ENCODE measurements at places on chromosomes 12 and 14.

GRCh38 chr14:37289688-37290087, 92.0 kb downstream of the MIPOL1 start:
- no peak for DNase-seq

- DNase-seq: no peak
These were observed 58.3 kb downstream of the SLC8A3 start for GRCh38 chr14:70130482-70130881.

DNA sequence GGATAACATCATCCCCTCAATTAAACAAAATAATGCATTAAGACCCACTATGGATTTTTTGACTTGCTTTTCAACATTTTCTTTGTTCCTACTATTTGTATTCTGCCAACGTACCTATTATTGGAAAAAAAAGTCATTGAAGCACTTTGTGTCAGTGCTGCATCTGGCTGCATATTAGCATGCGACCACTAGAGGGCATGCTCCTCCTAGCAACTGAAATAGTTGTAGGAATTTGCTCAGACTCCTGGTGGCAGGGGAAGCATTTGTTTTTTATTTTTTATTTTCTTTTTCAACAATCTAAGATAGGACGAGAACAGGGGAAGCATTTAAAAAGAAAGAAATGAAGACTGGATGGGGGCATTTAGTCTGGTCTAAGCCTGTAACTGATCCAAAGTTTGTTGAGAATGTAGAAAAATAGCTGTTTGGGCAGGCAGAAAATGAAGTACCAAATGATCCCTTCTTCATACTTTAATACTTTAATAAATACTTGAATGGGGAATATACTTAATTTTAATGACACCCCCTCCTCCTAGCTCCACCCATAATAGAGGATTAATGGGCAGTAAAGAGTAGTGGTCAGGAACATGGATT, 14.5 kb upstream of the CLEC4A start:
- peak; percentile 45 for DNase-seq

GRCh38 chr12:62279058-62279457, 18.9 kb downstream of the USP15 start:
- no peak for DNase-seq

GRCh38 chr12:102883204-102883799, 33.7 kb downstream of the PAH start:
- peak; percentile 14 for DNase-seq

DNA sequence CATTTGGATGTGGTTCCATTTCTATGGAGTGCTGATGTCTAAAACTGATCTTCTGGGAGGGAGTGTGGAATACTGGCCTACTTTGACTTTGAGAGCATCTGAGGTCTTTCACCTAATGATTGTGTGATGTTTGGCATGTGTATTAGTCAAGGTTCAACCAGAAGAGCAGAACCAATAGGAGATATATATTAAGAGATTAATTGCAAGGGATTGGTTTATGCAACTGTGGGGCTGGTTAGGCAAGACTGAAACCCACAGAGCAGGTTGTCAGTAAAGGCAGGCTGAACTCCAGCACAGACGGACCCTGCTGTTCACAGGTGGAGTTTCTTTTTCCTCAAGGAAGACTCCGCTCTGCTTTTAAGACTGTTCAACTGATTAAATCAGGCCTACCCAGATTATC, 11.6 kb downstream of the BMAL2 start:
- DNase-seq: no peak

DNA sequence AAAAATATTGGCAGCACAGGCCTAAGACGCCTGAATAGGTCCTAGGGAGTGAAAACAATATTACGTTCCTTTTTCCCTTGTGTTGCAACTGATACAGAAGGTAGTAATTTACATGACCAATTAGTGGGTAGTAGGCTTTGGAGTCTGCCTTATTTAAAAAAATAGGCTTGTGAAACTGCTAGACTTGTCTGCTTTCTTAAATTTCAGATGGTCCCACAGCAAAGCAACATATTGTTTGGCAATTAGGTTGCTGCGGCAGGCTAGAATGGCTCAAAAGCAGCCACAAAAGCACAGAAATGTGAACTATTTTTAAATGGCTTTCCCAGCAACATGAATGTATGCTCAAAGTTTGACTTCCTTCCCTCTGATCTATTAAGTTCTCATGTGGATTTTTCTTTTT, 211.9 kb downstream of the TTC8 start:
- DNase-seq: no peak

GRCh38 chr14:98035396-98035795, 1236.6 kb downstream of the BCL11B start:
- DNase-seq: no peak

DNA sequence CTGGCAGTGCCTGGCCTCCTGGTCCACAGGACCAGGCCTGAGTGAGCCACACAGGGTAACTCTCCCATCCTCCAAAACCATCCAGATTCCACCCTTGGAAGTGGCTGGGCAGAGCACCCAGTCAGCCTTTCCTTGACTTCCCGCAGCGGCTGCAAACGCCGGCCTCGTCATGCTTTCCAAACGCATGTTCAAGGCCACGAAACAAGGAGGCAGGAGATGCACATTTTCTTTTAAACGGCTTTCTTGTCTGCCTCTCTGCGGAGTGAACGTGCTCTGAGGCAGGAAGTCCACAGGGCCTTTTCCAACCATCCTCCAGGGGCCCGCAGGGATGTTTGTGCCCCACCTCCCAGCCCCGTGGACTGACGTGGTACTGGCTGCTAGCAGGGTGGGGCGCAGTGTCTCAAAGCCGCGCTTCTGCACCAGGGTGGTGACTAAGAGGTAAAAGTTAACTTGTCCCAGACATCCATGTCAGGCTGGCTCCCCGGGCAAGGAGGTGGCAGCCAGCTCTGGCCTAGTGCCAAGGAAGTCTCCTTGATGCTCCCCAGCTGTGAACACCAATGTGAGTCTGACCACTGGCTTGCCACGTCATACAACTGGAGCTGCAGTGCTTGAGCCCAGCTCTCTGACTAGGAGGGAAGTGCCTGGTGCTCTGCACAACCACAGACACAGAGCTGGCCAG, 45.0 kb downstream of the KCNA5 start:
- peak; percentile 95 for DNase-seq

DNA sequence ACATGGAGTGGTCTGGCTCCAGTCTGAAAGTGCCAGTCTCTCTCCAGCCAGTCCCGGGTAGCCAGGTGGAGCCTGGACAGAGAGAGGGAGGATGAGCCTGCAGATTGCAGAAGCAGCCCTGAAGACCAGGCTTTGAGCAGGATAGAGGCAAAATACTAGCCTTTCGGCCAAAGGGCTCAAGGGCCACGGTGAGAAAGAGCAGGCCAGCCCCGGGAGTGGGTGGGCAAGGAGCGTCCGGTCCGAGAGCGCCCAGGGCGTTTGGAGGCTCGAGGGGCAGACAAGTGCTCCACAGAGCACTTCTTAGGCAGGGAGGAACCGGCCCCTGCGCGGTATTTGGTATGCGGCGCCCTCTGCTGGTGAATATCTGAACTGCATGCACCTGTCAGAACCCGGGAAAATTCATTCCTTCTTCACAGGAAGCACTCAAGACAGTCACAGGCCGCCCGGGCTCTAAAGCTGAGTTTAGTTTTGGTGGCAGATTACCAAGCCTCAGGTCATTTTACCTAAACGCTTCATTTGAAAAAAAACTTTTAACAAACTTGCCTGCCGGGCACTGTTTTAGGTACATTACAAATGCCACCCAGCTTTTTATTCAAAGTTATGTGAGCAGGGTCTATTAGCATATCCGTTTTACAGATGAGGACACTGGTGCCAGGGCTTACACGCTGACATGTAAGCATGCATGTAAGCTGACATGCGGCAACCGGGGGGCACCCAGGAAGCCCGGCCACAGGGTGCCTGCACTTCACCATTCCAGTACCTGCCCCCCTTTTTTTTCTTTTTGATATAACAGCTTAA, 21.0 kb upstream of the PSMC1 start:
- peak; percentile 73 for DNase-seq

Measured in A172 (cell line).